ENCODE measurements at places on chromosomes 16 and 17.

DNA sequence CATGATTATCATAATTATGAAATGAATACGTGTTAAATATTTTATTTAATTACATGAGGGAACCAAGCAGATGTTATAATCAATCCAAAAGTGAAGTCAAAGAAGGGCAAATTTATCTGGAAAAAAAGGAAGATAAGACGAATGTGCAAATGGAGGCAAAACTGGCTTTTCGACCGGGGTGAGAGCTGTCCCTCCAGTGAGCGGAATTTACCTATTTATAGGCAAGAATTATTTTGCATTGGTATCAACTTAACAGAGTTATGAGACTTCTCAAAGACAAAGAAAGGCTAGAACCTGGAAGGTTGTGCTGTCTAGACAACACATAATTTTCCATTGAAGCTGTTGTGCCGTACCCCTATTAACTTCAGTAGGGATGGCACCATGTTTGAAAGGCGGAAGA lies 1.4 kb upstream of the GGA2 start:
- DNase-seq = no peak

DNA sequence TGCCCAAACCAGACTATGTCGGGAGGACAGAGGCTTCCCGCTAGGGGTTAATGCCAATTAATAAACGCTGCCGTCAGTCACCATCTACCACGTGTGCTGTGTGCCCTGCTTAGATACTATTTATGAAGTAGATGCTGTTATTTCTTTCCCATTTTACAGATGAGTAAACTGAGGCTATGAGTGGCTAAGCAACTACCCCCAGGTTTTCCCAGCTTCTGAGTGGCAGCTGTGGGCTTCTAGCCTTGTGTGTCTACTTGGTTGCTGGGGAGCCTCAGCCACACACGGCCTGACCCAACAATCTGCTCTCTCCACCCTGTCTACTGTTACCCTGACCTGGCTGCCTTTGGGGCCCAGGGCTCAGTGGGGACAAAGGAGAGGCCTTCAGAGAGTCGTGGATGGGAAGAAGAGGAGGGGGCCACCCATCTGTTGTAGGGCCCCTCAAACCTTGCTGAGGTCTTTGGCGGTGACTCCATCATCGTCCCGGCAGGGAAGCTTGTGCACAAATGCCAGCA lies 7.1 kb downstream of the GIT1 start:
- no peak for DNase-seq

DNA sequence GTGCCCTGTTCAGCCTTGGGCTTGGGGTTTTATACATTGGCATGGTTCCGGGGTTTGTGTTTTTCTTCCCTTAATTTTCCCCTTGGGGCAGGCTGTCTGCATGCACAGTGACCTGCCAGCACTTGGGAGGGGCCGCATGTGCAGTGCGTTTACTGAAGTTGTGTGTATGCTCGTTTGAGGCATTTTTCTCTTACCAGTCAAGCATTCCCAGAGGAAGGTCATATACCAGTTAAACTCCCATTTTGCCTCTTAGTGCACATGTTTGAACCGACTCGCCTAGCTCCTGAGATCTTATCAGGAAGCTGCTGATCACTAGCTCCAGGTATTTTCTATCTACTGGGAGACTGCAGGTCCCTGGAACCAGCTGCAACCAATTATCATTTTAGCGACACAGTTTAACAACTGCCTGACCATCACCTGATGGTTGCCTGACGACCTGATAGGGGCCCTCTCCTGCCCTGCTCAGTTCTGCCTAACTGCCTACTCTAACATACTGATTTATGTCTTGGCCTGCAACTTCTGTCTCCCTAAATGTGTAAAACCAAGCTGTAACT lies 51.4 kb downstream of the MFSD11 start:
- no peak for DNase-seq

DNA sequence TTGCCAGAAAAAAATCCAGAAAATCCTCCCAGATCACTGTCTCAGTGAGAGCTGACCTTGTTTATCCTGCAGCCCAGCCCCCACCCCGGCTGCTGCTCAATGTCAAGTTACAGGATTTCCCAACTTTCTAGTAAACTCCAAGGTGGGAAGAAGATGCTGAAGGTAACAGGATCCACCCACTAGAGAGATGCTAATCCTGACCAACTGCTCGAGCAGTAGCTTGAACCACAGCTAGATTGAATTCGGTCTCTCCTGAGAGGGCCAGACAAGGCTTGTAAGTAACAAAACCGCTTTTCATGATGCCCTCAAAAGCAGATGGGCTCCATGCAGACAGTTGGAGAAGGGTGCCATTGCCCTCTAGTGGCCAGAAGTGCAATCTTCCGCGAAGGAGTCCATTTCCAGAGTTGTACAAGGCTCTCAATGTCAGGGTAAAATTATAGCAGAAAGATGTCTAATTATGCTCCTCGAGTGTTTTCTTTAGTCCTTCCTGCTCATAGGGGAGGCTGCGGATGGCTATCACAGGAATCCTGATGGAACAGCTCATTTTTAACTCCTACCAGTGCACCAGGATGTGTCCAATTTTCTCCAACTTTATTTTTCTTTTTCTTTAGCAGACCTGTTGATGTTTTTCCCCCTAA lies 3.9 kb downstream of the CDH11 start:
- DNase-seq = peak; percentile 75

DNA sequence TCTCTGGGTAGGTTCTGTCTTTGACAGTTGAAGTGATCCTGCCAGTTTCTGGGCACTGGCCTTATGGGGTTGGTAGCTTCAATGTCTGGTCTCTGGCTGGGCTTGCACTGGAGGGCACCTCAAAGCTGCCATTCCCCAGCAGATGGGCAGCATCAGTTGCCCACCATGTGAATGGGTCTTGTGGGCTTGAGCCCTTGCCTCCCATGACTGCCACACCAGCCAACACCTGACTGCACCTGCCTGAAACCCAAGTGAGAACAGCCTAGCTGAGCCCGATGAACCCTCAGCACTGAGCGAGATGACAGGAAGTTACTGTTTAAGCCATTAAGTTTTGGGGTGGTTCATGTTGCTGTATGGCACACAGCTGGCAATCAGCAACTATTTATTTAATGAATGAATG lies 69.1 kb upstream of the AXIN2 start:
- no peak for DNase-seq

GRCh38 chr16:58882292-58882691 lies 148.2 kb upstream of the GOT2 start:
- no peak for DNase-seq

- no peak for DNase-seq
These were observed 98.2 kb downstream of the CA4 start for GRCh38 chr17:60247836-60248461.

- no peak for DNase-seq
These were observed 50.7 kb downstream of the PRMT7 start for GRCh38 chr16:68361485-68361884.

DNA sequence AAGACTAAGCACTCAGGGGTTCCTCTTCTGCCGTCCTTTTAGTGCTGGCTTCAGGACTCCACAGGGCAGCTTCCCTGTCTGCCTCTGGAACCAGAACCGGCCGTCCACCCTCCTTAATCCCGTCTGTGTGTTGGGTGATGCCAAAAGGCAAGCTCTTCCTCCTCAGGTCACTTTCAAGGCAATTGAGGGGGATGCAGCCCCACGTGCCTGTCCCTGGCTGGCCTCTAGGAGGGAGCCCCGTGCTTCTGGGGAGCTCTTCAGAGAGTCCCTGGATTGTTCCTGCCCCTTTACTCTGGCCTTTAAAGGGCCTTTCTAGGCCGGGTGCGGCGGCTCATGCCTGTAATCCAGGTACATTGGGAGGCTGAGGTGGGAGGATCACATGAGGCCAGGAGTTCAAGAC lies 77.1 kb downstream of the CRISPLD2 start:
- DNase-seq = no peak

DNA sequence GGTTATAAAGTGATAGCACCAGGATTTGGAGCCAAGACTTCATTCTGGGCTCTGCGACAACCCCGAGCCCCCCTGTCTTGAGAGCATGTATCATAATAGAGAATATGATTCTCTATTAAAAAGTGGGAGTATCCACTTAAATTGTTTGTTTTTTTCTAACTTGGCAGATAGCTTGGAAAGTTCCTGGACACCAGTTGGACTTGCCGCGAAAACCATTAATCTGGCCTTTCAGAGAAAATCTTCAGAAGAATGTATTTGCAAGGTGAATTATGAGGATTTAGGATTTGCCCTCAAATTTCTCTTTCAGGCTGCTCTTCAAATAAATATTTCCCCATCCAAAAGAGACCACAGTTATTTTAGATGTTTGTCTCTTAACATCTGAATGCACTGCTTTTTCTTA lies 53.5 kb downstream of the MARCHF10 start:
- no peak for DNase-seq

DNA sequence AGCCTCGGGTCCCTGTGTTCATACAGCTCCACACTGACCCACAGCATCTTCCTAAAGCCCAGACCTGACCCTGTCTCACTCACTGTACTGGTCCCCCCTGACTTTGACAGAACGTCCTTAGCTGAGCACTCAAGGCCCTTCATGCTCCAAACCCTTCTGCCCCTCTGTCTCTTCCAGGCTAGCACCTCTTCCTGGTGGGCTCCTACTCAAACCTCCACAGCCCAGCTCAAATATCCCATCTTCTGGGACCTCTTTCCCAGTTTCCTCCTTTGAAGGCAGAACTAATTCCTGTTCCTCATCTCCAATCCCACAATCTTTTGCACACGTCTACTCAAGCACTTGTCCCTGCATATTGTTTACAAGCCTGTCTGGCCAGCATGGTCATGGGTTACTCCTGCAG lies 8.8 kb downstream of the GRIN2C start:
- no peak for DNase-seq

DNA sequence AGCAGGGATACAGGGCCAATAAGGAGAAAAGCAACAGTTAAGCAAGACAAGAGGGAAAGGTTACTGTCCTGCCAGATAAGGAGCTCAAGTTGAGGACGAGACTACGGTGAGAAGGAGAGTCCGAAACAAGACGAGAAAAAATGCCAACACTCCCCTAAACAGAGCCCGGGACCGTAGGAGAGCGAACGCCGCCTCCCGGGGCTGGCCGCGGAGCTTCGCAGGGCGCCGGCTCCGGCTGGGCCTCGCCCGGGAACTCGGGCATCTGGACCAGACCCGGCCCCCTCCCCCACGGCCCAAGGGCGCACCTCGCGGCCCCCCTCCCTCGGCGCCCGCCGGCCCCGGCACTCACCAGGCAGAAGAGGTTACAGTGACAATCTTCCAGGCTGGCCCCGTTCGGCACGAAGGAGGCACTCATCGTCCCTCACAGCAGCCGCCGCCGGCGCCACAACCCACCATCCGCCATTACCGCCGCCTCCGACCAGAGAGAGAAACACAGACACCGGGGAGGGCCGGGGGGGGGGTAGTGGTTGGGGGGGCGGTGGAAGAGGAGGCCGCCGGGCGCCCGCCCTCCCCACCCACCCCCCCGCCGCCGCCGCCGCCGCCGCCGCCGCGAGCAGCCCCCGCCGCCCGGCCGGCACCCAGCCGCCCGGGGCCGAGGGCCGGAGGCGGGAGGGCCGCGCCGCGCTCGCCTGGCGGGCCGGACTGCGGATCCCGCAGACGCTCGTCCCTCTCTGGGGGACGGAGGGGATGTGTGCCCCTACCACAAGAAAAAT lies at the start of gene MED13:
TSS of gene MED13 (minus strand) at position 488 of the 773 bp plus-strand sequence. CDS start at position 415, 73 bp downstream.
- DNase-seq = no peak

GRCh38 chr17:40551091-40551878 lies 14.0 kb downstream of the CCR7 start:
- DNase-seq = peak; percentile 99

DNA sequence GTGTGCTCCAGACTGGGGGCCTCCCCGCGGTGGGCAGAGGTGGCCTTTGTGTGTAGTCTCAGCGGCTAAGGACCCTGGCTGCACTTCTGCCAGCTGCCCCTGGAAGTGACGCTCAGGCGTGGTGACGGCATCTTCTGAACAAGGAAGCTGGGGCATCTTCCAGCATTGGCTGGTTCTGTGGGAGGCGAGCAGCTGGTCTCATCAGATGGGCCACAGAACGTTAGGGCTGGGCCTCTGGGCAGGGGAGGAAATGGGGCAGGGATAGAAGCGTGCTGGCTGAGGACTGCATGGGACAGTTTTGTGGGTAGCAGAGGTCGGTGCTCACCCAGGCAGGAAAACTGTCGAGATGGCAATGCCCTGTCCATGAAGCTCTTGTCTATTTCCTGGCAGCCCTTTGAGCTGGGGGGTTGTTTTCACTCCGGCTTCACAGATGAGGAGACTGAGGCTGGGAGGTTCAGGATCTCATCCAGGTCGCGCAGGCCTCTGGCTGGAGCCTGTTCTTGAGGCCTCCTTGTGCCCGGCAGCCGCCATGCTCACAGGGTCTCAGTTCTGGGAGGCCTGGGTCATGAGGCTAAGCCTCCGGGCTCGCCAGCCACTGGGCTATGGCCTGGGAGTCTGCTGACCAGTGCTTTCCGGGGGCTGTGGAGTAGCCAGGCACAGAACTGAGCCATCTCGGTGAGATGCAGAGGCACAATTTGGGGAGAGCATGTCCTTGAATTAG lies 16.3 kb downstream of the IRF8 start:
- DNase-seq = no peak

DNA sequence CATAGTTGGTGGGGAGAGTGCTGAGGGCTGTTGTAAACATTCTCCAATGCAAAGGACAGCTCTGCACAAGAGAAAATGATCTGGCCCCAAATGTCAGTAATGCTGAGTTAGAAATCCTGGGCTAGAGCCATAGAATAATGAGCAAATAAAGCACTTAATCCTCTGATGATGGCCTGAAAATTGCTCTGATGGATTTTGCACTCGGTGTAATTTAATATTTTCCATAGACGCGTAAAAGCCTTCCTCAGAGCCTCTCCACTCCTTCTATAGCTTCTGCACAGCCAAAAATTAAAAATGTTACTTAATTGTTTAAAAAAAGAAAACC lies 23.7 kb downstream of the FAM20A start:
- DNase-seq = no peak

- DNase-seq = no peak
These were observed 38.7 kb upstream of the ZNF750 start for GRCh38 chr17:82878527-82878926.

DNA sequence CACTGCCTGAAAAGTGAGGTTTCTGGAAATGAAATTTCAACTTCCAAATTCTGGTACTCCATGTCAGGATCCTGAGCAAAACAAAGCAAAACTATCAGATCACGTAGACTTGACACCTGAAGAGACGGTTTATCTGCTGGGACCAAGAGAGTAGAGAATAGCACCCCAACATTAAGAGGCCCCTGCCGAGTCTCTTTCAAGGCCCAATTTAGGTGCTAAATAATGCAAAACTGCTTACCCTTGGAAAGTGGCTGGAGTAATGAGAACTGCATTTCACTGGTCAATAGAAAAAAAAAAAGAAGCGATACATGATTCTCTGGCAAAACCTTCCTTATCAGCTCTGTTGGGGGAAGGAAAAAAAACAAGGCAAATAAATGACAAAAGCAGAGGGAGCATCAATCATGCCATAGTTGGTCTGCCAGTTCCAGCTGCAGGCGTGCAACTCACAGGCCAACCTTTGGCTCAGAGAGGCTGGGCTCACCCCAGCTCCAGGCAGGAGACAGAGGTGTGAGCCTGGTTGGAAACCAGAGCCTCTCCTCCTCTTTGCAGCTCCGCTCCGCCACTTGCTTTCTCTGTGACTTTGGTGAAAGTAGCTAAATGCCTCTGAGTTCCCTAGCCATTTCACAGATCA lies 595.2 kb downstream of the TOX3 start:
- no peak for DNase-seq

DNA sequence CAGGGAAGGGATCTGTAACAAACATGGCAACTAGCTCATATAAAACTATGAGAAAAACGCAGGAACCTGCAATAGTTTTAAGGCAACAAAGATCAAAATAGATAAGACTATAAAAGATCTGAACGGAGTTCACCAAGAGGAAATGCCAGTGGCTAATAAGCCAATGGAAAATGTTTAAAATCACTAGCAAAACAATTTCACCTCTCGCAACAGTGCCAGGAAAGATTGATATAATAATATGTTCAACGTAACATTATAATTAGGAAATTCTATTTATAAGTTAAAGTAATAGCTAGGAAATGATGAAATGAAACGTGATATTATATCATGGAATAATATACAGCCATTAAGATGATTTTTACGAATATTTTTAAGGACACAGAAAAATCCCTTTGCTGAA lies 16.0 kb downstream of the MRC2 start:
- DNase-seq = no peak
